ENCODE measurements at places on chromosomes 5 and 9.

- ATAC-seq = no peak
Observed at GRCh38 chr5:39662945-39663344, 238.2 kb upstream of the DAB2 start.

- ATAC-seq = peak; percentile 71
Observed at GRCh38 chr9:69027355-69028097, 8.0 kb upstream of the FXN start.

DNA sequence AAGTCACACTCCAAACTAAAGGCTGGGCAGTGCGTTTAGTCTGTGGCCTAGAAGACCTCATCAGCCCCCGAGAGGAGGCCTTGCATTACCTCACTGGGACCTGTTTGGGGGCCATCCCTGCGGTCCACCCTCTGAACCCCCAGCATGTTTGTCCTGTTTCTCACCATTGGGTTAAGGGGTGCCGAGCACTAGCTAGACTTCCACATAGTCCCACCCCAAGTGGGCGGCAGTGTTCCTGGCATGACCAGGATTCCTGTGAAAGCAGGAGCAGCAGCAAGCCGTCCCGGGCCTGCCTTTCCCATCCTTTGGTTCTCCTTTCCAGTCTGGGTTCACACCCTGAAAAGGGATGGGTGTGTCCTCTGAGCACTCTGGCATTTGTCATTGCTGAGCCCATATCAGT lies 26.6 kb upstream of the SAP30L start:
- no peak for ATAC-seq

DNA sequence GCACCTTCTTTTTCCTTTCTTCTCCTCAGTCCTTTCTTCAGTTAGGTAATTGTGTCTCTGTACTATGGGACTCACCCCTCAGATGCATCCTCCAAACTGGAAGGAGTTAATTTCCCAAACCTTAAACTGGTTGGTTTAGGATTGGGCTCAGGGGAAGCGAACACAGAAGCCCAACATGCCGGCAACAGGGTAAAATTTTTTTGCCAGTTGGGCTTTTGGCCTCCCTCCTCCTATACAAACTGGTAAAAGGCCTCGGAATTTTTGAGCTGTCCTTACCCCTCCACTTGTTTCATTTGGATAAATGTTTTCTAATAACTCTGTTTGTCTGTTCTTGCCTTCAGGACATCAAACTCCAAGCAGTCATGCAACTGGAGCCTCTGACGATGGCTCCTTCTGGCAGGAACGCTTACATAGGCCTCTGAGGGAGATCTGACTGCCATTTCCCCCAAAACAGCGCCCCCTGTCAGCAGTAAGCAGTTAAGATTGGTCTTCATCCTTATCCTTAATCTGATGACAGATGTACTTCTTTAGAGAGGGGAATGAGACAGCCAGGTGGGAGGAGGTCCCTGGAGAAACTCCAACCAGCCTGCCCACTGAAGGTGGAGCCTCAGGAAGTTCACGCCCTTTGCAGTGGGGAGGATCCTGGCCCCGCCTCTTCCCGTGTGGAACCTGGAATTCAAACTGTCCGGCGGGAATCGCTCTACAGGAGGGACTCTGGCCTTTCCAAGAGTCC lies 57.8 kb upstream of the SPINK5 start:
- no peak for ATAC-seq

GRCh38 chr9:5586391-5586802 lies 42.5 kb upstream of the RIC1 start:
- ATAC-seq = peak; percentile 48

DNA sequence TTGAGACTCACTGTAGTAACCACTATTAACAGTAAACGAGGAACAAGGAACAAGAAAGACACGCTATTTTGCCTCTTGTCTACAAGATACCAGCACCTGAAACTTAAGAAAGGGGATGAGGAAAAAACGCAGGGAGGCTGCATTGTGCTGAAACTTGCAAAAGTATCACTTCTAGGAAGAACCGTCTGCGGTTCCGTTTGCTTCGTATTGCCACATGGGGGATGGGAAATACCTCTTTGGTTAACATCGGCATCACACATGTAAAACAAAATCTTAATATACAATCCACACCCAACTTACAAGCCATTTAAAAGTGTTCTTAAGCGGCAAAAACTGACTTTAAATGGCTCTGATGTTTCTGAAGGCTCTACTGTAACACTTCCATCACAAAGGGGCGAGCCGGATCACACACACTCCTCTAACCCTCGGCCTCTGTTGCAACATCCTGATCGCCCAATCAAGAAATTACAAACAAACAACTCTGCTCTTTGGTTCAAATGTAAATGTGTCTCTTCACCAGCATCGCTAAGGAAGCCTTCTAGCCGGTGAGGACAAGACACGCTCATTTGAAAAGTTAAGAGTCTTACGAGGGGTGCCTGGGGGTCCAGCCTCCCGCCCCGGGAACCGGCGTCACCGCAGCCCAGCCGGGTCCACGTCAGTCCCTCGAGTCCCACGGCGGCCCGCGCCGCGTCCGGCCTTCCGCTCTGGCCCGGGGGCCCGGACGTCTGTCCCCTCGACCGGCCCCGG lies 621 bp downstream of the SEC16A start:
- ATAC-seq = no peak

GRCh38 chr9:19440823-19441580 lies 32.2 kb downstream of the ACER2 start:
- ATAC-seq = no peak

- ATAC-seq = no peak
Observed at GRCh38 chr9:20538956-20539355, 83.3 kb downstream of the MLLT3 start.

DNA sequence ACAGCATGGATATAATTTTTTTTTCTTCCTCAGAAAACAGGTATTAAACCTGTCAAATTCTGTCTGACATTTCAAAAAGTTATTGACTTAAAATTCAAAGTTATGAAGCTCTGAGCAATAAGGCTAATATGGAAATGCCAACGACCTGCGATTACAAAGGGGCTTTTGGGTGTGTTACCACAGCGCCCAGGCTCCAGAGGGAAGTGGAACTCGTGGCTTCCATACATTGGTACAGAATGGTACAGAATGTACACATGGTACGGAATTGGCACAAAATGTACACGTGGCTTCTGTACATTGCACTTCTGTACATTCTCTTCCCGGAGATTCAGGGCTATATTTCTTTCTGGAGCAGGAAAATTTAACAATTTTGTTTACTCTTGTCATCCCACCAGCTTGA lies 225.1 kb upstream of the TBCA start:
- ATAC-seq = no peak

DNA sequence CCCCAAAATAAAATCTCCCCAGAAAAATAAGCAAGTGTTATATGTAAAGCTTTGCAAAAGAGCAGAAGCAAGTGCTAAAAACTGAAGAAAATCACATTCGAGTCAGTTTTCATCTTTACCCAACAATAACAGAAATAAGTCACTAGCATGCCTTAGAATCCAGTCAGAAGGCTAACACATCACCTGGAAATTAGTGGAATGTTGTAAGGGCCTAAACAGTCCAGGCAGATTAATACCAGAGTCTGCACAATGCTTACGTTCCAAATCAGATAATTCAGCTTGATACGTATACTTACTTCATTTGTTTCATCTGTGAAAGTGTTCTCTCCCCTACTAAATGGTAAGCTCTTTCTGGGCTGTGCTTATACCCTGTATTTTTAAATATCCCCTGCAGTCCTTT lies 42.7 kb downstream of the SUSD1 start:
- ATAC-seq = no peak

DNA sequence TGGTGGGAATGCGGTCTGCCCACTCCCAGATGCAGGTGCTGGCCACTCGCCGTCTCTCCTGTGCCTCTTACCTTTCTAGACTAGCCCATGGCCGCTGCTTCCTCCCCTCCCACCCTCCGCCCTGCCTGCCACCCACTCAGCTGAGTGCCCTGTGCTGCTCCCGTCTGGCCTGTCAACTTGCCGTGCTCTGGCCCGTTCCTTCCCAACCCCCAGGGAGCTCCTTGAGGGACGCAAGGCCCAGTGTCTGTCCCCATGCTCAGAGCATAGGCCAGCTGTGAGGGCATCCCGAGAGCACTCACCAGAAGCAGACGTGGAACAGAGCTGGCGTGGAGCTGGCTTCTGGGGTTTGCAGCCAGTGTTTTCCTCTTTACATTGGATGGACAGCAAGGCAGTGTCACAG lies 20.2 kb downstream of the HNRNPH1 start:
- no peak for ATAC-seq

DNA sequence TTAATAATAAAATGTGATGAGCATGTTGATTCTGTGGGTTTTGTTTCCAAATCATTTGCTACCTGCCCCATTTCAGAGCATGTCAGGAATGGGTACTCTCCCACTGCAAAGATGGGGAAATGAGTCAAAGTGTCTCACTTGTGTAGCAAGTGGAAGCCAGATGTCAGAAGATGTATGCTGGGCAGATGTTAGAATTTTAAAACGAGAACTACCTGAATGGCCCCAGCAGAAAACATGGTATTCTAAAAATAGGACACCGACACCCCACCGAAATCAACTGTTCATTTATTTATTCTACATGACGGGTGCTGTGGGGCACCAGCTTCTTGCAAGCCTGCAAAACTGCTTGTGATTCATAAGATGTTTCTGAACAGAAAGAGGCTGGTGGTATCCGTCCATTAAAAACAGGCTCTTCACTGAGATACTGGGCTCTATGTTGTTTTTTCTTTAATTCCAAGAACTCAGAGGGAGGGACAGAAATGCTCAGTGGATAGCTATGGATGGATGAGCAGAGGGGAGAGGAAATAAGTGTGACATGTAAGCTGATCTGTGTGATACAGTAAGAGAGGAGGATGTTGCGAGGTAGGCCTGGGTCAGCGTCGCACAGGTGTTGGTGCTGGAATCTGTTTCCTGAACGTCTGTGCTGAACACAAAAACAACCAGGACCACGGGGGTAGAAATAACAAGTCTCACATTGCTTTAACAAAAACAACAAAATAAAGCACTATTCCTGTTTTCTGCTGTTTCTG lies 157.2 kb downstream of the EFNA5 start:
- ATAC-seq = no peak

DNA sequence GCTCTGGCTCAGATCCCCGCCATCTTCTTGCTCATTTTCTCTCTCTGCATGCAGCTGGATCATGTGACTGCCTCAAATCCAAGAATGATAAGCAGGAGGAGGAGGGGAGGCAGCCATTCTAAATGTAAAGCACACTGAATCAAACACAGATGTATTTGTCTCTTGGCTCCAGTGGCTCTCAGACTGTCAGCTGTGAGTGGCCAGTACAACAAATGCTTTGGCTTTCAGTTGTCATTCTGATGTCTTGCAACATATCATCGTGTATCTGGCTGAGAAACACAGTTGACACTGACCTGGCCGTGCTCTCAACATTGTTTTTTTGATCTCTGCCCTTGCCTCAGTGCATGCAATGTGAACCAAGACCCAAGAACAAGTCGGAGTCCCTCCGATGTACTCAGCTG lies 233.1 kb downstream of the ADAMTSL1 start:
- no peak for ATAC-seq

DNA sequence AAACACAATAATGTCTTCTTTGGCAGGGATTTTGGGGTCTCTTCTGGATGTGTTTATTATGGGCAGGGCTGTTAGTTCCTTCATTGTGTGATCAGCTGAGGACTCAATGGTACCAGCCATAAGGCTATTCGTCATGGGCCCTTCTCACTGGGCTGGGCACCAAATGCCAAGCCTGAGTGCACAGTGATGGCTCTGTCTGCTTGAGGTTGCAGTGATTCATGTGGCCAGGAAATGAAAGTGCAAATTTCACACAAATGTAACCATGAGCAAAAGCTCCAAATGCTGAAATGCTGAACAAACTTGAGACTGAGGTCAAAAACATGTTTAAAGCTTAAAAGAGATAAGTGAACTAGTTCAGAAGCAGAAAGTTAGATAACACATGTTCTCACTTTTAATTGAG lies 191.0 kb downstream of the TARS1 start:
- no peak for ATAC-seq

DNA sequence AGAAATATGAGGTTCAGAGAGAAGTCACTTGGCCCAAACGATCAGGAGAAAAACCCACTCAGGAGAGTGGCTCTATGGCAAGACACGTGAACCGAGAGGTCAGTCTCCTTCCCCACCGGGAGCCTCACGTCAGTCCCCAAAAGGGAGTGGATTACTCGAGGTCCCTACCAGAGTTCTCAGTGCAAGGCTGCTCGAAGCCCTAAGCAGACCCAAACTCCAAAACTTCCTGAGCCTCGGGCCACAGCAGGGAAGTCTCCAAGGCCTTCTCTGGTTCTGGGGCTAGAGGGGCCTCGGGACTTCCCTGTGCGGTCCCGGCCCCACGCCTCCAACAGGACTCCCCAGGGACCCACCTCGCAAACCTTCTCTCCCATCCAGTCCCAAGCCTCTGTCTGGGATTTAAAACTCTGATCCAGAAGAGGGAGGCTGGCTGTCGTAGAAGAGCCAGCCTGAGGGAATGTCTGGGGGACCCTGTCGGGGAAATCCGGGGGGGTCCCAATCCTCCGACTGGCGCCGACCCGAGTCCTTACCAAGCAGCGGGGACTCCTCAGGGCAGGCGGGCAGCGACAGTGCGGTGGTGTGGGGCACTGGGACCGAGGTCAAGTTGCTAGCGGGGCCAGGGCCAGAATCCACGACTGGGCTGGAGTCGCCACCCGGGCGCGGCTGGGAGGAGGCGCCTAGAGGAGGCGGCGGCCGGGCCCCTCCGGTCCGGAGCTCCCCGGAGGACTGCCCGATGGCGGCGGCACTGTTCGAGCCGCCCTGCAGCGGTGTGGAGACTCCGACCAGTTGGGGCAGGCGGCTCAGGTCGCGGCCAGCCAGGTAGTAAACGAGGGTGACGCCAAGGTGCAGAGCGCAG lies 679 bp downstream of the B4GALT1 start:
- ATAC-seq = peak; percentile 37

- ATAC-seq = no peak
Observed at GRCh38 chr5:134553821-134554267, 28.4 kb downstream of the JADE2 start.

DNA sequence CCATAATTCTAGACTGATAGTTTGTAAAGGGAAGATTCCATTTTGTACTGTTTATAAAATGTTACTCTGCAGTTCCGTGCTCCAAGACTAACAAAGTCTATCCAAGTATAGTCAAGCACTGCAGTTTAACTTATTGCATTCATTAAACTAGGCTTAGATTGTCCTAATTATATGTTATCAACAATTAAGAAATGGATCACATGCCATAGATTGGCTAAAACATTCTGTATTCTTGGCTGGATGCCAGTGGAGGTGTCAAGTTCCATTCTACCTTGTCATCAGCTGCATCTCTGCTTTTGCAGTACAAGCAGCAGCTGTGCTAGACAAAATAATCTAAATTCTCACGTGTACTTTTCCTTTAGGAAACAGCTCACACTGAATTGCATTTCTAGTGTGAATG lies 69.4 kb upstream of the MEF2C start:
- ATAC-seq = no peak
